ENCODE measurements at places on chromosomes 1 and 21.
A peak's percentile ranks its signal among the peaks of the same experiment; 100 is the strongest.

DNA sequence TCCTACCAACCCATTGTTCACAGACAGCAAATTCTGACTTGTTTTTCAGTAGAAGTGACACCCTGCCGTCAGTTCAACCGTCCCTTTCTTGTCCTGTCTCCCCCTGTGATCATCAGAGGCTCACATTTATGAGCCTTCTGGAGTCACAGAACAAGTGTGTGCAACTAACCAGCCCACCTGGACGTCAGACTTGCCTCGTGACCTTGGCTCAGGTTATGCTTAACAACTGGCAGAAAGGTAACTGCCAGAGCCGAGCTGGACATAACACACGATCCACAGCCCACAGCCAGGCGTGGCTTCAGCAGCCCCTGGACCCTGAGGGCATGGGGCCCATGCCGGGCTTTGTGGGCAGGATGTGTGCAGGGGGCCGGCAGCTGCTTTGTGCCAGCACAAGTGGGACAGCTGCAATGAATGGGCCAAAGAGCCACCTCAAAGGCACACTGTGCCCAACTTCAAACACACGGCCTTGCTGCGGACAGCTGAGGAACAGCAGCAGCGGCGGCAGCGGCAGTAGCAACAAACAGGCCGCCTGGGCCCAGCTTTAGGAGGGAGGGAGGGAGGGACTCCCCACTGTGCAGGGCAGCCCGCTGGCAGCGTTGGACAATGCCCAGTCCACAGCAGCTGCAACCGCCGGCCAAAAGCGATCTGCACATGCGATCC is 103.9 kb downstream of the ZBTB18 start:
- DNase-seq: no peak

GRCh38 chr1:175848329-175848728 is 104.9 kb upstream of the TNR start:
- DNase-seq: no peak

DNA sequence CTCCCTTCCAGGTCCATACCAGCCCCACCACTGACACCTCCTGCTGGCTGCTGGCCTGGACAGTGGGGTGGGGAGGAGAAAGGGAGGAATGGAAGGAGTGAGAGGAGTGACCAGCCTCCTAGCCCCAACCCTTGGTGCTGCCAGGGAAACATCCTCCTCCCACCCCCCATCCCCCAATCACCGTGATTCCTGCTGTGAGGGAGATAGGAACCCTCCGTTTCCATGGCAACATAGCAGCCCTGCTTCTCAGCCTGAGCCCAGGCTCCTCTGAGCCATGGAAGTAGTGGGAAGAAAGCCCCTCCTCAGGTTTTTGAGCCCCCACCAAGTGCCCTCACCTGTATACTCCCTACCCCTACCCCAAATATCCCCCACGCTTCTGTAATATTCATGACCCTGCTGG is 44.4 kb upstream of the SCMH1 start:
- no peak for DNase-seq

- DNase-seq: no peak
Observed at GRCh38 chr1:4760088-4760487, 105.7 kb downstream of the AJAP1 start.

GRCh38 chr21:42799516-42799915 is 79.8 kb downstream of the WDR4 start:
- peak; percentile 60 for DNase-seq

GRCh38 chr1:200967693-200968468 is 55.6 kb downstream of the KIF21B start:
- no peak for DNase-seq

DNA sequence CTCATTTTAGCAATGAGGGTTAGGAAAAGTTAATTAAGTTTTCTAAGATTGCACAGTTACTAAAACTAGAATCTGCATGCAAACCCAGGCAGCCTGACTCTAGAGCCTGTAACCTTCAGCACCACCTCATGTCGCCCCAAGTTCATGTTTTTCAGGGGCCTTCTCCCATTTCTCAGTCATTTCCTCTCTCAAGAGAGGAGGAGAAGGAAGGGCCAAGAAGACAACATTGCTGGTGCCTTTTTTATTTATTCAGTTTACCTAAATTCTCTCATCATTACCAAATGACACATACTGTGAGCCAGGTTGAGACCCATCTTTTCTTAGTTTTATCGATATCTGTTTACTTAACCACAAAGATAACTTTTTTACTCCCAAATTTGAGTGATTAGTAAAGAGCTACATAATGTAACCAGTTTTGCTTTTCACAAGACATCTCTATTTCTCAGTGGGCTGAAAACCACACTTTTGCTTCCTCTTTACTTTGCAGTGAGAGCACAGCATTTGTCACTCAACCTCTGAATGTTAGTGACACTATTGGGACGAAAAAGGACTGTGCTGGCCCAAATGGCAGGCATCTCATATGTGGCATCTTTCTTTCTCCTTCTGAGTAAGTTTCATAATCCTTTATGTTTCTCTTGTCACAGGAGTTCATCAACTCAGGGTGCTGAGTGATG is at the start of gene CD101:
TSS of gene CD101 (plus strand) at position 507 of the 674 bp plus-strand sequence. CDS start at position 565, 58 bp downstream.
- DNase-seq: no peak

GRCh38 chr21:43578677-43579303 is 80.5 kb downstream of the HSF2BP start:
- no peak for DNase-seq

- DNase-seq: no peak
Observed at GRCh38 chr1:210248341-210248740, 15.7 kb downstream of the SERTAD4 start.

DNA sequence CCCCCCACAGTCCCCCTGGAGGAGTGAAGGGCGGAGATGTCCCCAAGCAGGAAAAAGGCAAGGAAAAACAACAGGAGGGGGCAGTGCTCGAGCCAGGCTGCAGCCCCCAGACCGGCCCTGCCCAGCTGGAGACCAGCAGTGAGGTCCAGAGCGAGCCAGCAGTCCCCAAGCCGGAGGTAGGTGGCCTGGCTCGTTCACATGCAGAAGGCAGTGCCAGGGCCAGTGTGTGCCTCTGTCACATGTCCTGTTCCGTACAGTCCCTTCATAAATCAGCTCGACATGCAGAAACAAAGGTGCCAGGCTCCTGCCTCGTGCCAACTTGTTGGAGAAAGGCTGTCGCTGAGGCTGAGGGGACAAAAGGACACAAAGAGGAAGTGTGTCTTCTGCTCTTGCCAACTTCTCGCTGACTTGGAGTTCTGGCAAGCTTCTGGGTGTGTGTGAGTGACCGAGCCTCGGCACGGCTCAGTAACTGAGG is 24.1 kb upstream of the MPZL1 start:
- DNase-seq: no peak

GRCh38 chr1:11847667-11848372 is at the start of gene NPPA:
TSS of gene NPPA (minus strand) at chr1:11847783. CDS start at chr1:11847684, 99 bp downstream.
- no peak for DNase-seq

GRCh38 chr1:92857817-92858216 is 26.0 kb downstream of the RPL5 start:
- DNase-seq: no peak

DNA sequence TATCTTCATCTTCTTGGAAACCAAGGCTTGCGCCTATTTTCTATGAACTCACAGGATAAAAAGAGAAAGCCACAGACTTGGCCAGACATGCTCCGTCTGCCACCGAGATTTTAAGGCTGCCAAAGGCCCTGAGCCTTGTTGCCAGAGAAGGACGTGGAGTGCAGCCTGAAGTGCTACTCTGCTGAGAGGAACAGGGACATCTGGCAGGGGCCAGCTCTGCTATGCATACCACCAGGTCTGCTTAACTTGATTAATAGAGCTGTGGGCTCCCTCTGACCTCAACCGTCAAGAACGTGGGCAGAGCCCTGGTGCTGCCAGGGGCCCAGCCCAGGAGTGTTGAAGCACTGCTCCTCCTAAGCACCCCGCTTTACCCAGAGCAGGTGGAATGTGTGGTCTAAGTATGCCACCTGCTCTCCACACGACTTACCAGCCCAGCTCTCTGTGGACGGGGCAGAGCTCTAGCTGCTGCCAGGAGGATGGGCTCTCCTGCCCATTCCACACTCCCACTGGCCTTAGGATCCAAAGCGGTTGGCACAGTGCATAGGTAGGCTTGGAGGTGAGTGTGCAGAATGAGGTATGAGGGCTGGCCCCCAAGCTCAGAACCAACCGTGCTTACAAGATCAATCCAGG is 10.6 kb downstream of the HCRTR1 start:
- no peak for DNase-seq

DNA sequence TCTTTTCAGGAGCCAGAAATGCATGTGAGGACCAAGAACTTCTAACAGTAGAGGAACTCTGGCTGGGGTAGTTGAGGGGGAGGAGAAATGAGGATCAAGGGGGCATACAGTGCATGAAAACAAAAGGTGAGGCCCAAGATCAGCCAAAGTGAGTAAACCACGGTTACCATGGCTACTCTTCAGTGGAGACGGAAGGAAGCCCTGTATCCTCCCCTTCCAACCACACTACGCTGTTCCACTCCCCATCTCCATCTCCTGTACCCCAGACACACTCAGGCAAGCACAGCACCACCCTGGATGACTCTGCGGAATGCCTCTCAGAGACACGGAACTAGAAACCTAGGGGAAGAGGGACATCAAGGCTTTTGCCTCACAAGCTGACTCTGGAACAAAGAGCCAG is 157.6 kb upstream of the CAMK1G start:
- no peak for DNase-seq

- no peak for DNase-seq
Observed at GRCh38 chr1:58577654-58578030, 590 bp upstream of the TACSTD2 start.

GRCh38 chr1:37661401-37661800 is 26.7 kb upstream of the RSPO1 start:
- no peak for DNase-seq

DNA sequence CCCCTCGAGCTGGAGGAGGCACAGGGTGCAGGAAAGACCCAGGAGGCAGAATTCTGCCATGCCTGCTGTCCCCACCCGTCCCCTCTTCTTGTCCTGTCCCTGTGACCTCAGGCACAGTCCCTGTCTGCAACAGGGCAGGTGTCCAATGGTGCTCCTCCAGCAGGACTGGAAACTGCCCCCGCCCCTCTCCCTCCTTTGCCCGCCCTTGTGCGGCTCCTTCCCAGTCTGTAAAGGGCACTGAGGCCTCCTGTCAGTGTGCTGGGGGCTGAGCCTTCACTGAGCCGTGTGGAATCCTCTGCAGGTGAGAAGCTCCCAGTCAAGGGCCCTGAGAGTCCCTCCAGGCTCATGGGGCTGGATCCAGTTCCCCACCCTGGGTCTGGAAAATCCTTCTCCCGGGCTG is 28.9 kb downstream of the PRDM16 start:
- no peak for DNase-seq

DNA sequence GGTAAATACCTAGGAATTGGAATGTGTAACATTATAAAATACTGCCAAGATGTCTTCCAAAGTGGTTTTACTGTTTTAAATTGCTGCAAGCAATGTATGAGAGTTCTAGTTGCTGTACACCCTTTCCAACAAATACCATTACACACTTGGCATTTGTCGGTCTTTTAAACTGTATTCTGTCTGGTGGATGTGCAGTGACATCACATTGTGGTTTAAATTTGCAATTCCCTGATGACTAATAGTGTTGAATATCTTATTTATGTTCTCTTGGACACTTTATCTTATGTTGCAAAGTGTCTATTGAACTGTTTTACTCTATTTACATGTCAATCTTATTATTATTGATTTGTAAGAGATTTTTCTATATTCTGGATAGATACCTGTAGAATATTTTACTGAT is 561.2 kb upstream of the B3GALT2 start:
- DNase-seq: no peak

DNA sequence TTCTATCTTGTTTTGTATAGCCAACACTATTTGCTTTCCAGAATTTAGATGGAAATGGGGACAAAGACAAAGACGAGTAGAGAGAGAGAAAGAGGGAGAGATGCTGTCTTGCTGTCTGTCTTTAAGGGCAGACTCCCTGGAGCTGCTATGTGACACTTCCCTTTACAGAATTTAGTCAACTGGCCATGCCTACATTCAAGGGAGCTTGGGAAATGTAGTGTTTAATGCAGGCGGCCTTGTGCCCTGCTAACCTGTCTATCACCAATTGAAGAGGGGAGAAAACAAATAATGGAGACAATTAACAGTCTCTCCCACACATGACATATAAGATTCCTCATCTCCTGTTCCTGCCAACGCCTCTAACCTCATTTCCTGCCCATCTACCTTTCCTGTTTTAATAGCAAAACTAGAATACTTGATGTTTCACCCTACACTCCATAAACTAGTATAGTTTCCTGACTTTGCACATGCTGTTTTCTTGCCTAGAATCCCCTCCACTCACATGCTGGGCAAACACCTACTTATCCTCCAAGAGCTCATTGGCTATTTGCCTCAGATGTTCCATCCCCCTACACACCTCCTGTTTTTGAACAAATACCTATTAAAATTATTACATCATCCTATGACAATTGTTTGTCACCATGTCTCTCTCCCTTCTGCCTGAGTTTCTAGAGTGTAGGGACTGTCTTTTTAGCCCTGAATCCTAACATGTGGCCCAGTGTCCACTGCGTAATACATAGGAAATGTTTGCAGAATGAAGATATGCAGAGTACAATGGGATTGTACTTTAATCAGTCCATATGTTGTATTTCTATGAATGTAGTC is 117.2 kb downstream of the SLC25A24 start:
- no peak for DNase-seq

GRCh38 chr1:231678011-231678432 is 51.4 kb downstream of the DISC1 start:
- DNase-seq: no peak

DNA sequence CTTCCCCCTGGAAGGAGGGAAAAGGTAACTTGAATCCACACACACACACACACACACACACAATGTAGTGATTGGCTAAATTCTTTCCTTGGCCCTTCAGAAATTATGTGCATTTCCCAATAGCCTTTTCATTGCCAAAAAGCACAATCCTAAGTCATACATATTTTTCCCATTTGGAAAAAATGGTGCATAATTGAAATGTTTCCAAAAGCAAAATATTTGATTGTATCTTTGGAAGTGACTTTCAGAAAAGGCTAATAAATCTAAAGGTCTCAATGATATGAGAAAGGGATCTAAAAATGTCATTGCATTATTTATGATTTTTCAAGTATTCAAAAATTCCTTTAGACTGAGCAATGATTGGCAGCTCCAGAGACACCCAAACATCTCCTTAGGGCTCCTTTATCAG is 43.5 kb upstream of the NEK7 start:
- no peak for DNase-seq

DNA sequence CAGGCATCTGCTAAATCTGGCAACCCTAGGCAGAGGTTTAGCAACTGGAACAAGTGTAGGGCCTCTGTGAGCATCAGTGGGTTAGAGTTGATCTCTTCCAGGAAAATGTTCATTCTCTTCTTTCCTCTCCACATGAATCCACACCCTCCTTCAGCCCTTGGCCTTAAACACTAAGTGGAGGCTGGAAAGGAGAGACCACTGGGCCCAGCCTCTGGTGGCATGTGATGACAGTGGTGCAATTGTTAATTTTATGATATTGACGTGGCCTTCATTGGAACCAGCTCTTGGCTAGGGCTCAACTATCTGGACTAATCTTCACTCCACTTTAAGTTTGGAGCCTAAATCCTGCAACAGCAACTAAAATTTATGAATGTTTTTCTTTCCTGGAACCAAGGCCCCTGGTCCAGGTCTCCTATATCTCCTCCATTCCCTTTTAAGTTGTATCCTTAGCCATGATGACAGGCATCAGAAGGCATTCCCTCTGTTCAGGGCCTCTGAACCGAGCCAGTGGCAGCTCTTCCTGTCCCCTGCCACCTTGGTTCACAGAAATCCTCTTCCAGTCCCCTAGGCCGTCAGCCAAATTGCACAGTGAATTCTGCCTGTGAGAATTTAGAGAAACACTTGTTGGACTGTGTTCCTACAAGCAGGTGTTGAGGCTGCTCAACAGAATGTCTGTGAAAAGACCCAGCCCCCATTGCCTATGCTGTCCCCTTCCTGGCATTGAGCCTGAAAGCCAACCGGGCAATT is 132.2 kb downstream of the PSMG1 start:
- no peak for DNase-seq
